ENCODE measurements at places on chromosomes 16 and 17.
A peak's percentile ranks its signal among the peaks of the same experiment; 100 is the strongest.

DNA sequence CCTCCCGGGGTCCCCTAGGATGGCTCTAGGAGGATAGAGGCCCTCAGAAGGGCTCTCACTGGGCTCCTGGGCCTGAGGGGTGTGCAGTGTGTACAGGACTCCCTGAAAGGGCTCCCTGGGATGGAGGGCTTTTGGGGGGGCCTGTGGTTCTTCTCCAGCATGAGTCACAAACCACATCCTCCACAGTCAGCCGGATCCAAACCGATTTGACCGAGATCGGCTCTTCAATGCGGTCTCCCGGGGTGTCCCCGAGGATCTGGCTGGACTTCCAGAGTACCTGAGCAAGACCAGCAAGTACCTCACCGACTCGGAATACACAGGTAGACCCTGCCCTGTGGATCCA is 4.5 kb downstream of the TRPV2 start:
- no peak for DNase-seq

DNA sequence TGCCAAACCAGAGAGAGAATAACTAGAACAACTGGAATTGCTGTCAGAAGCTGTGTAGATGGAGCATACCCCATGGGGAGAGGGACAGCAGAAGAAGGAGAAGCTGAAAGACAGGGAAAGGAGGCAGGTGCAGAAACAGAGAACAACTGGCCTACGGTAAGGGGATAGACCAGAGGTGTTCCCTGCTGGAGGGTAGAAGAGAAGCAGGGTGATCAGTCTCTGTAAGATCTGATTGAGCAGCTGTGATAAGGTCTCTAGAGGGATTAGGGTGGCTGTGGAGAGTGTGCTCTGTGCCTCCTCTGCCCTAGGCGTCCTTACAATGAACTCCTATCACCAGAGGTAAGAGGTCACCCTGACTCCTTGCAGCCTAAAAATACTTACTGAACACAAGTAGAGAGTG is 30.4 kb upstream of the HS3ST3B1 start:
- DNase-seq: no peak

GRCh38 chr17:78879635-78880186 is 23.3 kb downstream of the CEP295NL start:
- no peak for DNase-seq

DNA sequence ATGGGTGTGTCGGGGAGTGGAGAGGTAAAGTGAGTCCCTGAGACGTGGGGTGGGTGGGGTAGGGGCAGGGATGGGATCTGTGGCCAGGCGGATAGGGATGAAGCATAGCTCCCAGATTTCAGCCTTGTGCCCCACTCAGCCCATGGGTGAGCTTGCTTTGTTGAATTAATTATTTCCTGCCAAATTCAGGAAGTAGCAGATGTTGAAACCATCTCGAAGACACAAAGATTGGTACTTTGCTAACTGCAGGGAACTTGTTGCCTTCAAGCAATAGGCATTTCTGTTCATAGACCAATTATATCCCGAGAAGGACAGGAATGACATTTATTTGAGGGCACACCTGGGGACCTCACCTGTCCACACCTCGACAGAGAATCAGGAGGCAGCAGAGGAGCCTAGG is 11.0 kb upstream of the C16orf74 start:
- DNase-seq: no peak

GRCh38 chr17:76199469-76199868 is 40.8 kb downstream of the RNF157 start:
- no peak for DNase-seq

DNA sequence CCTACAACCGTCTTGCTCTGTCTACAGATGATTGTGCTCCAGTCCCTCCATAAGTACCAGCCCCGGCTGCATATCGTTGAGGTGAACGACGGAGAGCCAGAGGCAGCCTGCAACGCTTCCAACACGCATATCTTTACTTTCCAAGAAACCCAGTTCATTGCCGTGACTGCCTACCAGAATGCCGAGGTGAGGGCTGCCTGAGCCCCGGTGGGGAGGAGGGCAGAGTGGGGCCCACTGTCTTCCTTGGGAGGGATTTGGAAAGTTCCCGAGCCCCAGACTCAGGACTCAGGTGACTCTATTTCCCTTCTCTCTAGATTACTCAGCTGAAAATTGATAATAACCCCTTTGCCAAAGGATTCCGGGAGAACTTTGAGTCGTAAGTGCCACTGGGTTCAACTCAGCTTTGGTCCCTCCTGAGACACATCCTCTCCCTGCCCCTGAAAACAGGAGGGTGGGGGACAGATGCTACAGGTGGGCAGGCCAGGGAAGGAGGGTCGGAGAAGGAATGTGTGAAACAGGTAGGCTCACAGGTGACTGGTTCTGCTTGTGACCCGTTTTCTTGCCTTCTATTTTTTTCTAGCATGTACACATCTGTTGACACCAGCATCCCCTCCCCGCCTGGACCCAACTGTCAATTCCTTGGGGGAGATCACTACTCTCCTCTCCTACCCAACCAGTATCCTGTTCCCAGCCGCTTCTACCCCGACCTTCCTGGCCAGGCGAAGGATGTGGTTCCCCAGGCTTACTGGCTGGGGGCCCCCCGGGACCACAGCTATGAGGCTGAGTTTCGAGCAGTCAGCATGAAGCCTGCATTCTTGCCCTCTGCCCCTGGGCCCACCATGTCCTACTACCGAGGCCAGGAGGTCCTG is 11.4 kb downstream of the TBX21 start:
- no peak for DNase-seq

DNA sequence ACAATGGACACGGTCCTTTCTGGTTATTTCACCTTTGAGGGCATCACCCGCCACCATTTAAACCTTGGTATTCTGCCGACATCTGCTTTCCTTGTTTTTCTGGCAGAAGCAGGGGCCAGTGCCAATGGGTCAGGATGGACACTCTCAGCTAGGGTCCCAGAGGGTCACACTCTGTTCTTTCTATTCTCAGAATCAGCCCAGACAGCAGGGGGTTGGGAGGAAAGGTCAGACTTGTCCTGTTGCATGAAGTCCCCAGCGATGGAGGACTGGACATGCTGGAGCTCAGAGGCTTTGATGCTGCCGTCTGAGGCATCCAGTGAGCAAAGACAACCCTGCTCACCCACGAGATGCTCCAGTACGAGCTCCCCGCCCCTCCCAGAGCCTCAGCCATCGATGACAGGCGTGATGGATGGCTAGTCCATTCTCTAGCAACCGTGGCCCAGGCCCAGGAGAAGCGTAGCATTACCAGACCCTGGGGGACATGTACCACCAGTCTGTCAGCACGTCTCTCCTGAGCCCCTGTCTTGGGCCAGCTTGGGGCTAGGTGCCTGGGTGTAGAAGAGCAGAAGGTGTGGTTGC is 62.0 kb downstream of the FOXL1 start:
- no peak for DNase-seq

DNA sequence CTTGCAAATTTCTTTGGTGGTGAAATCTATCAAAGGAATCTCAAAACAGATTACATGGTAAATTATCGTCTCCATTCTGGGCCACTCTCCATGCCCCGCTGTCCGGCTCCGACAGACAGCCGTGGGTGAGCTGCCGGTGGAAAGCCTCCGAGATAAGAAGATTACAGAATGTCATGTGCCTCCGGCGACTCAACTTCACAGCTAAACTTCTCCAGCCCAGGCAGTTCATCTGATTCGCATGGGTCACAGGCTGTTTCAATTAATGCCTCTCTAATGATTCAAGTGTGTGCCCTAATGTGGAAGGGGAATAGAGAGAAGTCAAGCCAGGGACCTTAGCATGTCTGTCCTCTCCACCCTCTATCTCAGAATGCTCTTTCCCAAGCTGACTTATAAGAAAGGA is 520.8 kb upstream of the ZFHX3 start:
- no peak for DNase-seq

DNA sequence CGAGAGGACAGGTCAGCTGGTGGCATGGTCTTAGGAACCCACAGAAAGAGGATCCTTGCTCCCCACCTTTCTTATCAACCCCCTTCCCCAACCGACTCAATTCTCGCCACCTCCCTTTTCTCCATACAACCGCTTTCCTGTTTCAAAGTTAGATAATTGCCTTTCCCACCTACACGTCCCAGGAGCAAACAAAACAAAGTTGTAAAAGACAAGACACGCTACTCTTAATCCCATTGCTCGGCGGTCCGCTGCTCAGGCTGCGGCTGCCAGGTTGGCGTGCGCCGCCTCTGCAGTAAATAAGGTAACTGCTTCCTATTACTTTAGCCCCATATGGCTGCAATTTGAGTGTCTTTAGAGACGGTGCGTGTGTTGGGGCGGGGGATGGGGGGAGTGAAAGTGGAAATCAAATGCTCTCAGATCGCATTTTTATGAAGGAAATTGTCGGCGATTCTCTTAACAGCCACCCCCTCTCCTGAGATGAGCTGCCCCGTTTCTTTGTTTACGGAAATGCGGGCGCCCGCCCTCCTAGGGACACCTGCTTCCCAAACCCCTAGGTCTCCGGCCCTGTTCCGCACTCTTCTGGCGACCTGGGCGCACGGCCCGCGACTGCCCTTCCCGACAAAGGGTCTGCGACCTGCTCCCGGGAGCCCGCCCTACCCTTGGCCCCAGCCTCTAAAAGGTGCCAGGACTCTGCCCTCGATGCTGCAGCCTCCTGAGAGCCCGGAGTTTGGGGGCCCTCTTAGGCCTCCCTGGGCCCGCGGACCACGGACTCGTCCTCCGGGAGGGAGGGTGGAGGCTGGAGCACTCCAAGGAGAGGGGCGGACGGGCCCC is 3.7 kb upstream of the CBX8 start:
- peak; percentile 47 for DNase-seq

DNA sequence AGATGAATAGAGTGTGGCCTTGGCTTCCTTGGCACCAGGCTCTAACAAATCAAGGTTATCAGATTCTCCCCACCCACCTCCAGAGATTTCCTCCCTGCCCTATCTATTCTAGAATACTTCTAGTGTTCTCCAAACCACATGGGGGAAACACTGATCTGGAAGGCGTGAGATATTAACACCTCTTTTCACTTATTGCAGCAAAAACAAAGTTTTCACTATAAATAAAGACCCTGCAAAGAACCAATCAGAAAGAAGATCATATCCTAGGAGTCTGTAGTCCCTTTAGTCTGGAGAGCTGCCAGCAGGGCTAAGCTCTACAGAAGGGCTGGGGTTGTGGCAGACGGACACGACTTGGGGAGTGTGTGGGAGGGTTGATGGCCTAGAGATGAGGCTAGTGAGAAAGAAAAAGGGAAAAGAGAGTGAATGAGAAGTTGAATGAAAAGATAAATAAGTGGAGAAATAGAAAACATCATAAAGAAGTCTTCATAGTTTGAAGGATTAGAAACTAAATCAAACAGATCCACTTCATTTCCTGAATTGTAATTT is 8.6 kb upstream of the SKAP1 start:
- DNase-seq: no peak

GRCh38 chr16:17459903-17460521 is 10.7 kb downstream of the XYLT1 start:
- no peak for DNase-seq

- DNase-seq: no peak
Measured at GRCh38 chr16:80997139-80997798, 9.4 kb downstream of the CMC2 start.

DNA sequence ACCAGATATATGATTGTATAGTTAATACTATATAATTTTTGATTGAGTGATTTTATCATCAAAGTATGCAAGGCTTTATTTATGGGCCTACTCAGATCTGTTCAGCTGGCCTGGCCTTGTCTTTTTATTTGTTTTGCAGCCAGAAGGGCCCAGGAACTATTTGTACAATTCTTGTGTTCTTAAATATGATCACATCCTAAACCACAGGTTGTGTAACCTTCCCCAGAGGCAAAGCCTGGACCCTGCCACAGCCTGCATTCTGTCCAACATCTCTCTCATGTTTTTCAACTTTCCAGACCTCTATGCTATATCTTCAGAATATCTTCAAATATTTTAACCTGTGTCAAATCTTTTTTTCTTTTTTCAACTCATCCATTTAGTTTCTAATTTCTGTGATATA is 410.4 kb upstream of the MON1B start:
- no peak for DNase-seq

GRCh38 chr17:56978441-56979090 is 635 bp downstream of the SCPEP1 start:
- no peak for DNase-seq

DNA sequence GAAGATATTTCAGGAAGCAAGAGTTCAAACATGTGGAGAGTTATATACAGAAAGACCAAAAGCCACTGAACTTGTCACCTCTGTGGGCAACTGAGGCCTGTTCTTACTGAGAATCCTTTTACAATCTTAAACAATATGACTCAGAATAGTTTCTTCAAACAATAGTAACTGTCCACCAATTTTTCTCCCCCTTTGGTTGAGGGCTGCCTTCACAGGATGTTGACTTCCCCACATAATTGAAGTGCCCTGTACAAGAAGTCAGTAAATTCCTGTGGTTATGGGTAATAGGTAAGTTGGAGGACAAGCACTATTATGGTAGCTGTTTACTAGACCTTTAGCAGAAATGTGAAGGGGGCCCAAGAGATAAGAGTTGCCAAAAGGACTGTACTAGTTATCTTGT is 215.8 kb downstream of the CDH8 start:
- DNase-seq: no peak

DNA sequence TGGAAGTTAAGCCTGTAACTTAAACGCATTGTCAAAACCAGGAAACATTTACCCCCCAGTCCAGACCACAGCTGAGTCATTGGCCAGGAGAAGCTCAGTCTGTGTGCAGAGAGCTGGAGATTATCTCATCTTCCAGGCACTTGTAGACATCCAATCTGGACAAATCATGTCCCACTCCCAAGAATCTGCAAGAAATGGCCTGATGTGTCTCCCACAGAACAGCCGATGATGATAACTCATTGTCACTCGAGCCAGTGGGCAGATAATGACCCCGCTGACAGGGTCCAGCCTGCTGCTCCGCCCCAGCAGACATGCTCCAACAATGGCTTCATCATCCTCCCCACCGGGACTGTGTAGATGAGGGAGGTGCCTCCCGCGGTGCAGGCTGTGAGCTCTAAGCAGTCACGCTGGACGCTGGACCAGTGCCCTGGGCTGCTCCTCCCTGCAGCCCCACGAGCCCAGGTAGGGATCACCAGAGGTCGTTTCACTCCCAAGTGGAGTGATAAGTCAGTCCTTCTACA is 322.5 kb downstream of the C16orf95 start:
- DNase-seq: no peak

DNA sequence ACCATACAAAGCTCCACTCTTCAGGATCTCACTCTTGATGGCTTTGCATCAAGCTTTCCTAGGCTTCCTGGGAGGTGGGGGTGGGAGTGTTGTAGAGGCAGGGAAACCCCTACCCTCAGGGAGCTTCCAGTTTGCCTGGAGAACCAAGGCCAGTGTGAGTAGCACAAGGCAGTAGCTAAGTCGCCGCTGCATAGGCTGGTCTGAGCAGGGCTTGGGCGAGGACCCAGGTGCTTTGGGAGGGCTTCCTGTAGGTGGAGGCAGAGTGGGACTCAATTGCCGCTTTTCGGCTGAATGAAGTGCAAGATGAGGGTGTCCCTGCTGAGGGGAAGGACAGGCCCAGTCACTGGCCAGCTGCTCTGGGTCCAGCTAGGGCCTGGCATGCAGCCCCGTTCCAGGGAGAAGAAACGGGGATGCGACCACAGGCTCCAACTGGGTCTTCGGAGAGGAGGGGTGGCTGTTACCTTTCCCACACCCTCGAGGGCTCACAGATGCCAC is 3.9 kb downstream of the CD79B start:
- DNase-seq: no peak

Measured in NCI-H345 (cell line).